ENCODE measurements at places on chromosomes 12 and 14. TPM values are rescaled to one million over a fixed set of nuclear protein-coding genes. Genes with fewer than 3 reads are reported as not detected.

DNA sequence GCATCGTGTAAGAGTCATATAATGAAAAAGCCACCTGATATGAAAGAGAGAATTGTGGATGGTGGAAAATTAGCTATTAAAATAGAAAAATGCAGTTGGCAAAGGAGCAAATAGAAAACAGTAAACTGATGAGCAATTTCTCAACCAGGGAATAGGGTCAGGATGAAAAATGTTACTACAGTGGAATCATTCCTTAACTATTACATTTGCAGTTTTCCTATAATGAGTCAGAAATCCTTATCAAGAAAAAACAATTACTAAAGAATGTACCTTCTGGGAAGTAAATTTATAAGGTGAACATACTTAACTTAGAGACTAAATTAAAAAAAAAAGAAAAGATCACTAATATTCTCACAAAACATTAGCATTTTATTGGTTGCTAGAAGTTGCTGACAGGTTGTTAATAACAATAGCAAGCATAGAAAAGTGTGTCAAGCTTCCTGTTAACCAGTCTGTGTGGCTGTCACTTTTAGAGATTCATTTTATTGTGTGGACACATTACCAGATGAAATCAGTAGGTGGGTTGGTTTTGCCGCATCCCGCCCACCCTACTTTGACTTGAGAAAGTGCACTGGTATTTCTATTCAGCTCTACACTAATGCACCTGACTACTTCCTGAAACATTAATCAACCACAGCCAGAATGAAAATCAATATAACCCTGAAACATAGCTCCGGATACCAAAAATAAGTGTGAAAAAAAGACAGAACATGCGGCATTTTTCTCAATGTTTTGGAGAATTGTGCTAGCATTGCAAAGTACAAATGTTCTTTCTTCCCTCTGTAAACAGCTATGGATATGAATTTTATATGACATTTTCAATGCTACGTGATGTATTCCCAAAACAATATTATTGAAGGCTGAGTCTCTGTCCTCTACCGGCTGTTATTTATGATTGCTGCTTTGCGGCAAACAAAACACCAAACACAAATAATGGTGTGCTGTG is 576.7 kb downstream of the SLC16A7 start:
- no peak for DNase-seq

- no peak for DNase-seq
Measured at GRCh38 chr12:1628666-1629337, at the start of gene WNT5B. TSS of gene WNT5B (plus strand) at chr12:1629231. CDS start at chr12:1631355, 2,124 bp downstream.

DNA sequence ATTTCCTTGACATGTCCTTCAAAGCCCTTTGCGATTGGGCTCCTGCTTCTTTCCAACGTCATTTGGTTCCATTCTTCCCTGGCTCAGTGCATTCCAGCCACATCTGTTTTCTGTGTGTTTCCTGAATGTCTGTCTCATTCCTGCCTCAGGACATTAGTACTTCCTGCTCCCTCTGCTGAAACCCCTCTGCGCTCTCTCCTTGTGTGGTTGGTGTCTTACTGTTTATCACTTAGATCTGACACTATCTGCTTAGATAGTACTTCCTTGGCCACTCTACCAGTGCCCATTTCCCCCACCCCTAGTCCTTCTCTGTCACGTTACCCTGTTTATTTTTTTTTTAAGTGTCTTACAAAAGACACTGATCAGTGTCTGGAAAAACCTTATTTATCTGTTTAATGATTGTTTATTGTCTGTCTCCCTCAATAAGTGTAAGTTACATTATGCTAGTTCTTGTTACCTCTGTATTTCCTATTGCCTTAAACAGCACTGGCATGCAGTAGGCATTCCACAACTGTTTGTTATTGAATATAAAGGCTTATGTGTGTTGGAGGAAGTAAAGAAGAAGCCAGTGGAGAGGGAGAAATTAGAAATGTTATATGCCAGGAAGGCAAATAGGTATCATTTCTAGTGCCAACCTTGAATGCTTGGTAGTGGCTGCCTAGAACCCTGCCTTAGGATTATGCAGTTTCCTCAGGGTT is 21.5 kb downstream of the DYRK2 start:
- no peak for DNase-seq

DNA sequence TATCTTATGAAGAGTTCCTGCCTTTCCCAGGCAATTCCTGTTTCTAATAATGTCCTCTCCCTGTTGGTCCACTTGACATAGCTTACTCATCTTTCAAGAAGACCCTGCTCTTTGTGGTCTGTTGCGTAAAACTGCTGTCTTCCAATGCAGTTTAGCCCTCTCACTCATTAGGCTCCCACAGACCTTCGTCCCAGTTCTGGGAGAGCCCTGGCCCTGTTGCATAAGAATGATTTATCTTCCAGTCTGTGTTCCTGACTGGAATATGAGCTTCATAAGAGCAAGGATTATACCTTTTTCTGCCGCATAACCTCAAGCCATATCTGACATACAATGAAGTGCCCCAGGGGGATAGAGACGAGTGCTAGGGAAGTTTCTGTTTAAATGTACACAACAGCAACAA is 365.9 kb upstream of the NOVA1 start:
- DNase-seq, result no peak

DNA sequence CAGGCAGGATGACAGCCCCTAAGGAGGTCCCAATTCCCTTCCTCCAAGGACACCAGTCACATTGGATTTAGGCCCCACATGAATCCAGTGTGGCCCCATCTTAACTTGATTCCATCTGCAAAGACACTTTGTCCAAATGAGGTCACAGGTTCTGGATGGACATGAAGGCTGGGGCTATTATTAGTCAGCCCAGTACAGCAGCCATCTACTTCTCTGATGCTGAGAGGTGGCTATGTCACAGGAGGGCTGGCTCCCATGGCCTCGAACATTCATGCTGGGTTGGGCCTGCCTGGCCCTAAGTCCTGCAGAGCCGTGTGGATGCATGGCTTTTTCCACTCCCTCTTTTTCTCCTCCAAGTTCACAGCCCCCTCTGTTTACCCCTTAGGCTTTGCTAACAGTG is 35.9 kb downstream of the SLC15A4 start:
- DNase-seq, result no peak

DNA sequence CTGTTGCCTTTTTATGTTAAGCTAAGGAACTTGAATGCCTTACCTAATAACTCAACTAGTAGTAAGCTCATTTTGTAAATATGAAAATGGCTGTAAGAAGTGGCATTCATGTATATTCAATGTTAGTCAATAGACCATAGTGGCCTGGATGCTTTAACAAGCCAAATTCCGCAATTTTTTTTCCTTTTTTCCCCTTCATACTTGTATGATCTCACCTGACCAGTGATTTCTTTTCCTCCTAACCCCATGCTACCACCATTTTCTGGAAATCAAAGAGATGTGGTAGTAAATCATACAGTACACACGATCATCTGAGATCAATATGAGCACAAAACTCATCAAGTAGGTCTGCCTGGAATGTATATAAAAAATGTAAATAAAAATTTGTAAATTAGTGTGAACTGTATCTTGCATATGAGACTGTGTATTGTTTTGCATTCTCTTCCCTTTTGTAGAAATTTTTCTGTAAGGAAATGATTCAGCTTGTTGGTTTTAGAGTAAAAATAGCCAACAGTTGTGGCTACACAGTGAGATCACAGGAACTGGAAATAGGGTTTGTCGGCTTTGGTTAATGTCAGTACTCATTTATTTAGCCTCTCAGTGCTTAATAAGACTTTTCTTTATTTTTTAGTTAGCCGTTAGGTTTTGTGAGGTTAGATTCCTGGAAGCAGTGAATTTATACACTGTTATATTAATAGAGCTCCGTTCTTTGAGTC is 62.5 kb downstream of the ETNK1 start:
- no peak for DNase-seq

GRCh38 chr12:132319359-132319950 is 9.9 kb downstream of the GALNT9 start:
- no peak for DNase-seq

SLC5A8 gene
- not detected for total RNA-seq

All from osteocyte (in vitro differentiated cells).